ENCODE measurements at places on chromosomes 13 and 19.
A peak's percentile ranks its signal among the peaks of the same experiment; 100 is the strongest.

- DNase-seq: no peak
Measured at GRCh38 chr19:6568010-6568526, 22.9 kb downstream of the CD70 start.

DNA sequence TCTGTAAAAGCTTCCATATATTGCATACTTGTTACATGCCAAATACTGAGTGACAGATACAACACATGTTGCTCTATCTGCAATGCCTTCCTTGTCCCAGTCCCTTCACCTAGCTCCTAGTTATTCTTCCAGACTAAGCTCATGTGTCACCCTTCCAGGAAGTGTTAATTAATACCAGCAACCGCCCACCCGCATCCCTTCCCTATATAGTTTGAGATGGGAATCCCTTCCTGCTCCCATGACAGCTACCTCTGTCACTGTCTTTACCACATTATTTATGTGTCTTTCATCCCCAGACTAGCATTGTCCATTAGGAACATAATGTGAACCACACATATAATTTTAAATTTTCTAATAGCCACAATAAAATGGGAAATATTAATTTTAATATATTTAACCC lies 49.5 kb upstream of the FRY start:
- no peak for DNase-seq

DNA sequence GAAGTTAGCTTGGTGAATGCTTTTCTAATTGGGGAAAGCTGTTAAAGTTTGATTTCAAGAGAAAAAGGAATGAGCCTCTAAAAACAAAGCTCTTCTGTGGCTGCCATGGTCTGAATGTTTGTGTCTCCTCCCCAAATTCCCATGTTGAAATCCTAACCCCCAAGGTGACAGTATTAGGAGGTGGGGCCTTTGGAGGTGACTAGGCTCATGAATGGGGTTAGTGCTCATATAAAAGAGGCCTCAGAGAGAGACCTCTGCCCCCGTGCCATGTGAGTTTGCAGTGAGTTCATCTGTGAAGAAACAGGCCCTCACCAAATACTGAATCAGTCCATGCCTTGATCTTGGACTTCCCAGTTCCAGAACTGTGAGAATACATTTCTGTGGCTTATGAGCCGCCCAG lies 56.5 kb downstream of the ARHGEF7 start:
- no peak for DNase-seq

GRCh38 chr19:334296-335071 lies 10.1 kb downstream of the MIER2 start:
- no peak for DNase-seq

DNA sequence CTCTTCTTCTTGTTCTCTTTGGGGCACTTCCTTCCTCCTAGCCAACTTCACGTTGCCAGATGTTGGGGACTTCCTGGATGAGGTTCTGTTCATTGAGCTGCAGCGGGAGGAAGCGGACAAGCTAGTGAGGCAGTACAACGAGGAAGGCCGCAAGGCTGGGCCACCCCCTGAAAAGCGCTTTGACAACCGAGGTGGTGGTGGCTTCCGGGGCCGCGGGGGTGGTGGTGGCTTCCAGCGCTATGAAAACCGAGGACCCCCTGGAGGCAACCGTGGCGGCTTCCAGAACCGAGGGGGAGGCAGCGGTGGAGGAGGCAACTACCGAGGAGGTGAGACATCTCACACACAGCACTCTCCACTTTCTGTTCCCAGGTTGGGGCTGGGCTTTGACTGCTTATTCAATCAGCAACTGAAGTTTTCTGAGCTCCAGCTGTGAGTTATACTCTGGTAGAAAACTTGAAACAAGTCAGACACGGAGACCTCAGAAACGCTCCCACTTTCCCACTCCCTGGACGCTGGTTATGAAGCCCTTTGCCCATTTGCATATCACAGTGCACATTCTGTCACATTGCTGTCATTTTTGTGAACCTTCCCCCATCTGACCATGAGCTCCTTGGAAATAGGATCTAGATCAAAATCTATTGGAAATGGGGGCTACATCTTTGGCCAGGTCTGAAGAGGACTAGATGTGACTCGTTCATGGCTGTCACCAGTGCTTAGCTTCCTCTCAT lies 7.2 kb upstream of the CCDC97 start:
- DNase-seq: peak; percentile 78

GRCh38 chr19:56725829-56726424 lies 54.4 kb upstream of the ZNF835 start:
- DNase-seq: no peak

- no peak for DNase-seq
Measured at GRCh38 chr19:16087940-16088339, 11.6 kb downstream of the TPM4 start.

Measured in GM10248 (cell line).